GM13976 (cell line): ENCODE measurements at places on chromosomes 3 and 15.

GRCh38 chr3:18501679-18502343, 76.7 kb upstream of the SATB1 start:
- DNase-seq = no peak

- DNase-seq = no peak
Measured at GRCh38 chr3:56795097-56795828, 6.5 kb downstream of the ARHGEF3 start.

- DNase-seq = no peak
Measured at GRCh38 chr15:40285151-40285550, 2.3 kb upstream of the ANKRD63 start.

DNA sequence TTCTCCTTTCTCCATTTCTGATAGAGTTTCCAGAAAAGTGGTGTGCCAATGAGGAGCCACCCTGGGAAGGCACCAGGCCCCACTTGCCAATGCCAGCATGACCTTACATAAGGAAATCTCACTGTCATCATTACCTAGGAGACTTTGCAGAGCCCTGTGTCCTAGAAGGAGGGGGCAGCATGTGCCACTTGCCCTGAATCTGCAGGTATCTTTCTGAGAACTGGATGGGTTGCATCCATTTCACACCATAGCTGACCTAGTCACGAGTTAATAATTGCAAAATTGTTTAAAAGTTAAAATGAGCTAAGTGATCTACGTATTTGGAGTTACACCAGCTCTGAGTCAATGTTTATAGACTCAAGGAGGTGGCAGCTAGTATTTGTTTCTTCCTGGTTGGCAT, 14.3 kb downstream of the CA12 start:
- no peak for DNase-seq
